Pancreas (tissue), 10 donors: ENCODE measurements at places on chromosomes 16 and 17. TPM values are rescaled to one million over a fixed set of nuclear protein-coding genes. Genes with fewer than 3 reads are reported as not detected.

GRCh38 chr17:31371511-31372097, 19.9 kb upstream of the RAB11FIP4 start:
- DNase-seq, result no peak
- H3K4me3 ChIP-seq, result no peak overlapping the region
- no peak overlapping the region for H3K27ac ChIP-seq

GRCh38 chr17:43803758-43804157, 23.5 kb downstream of the CFAP97D1 start:
- H3K27me3 ChIP-seq, result no peaks in the 10 kb centered on the region
- H3K27ac ChIP-seq, result no peak overlapping the region
- no peak for DNase-seq
- no peaks in the 10 kb centered on the region for H3K4me1 ChIP-seq
- H3K4me3 ChIP-seq, result no peak overlapping the region

The OR1F1 gene
- not detected for total RNA-seq

The NUP85 gene
- total RNA-seq, result 33.1 TPM

The ACSM5 gene
- 0.90 TPM for total RNA-seq

The NEUROD2 gene
- not detected for total RNA-seq

- no peak for DNase-seq
- H3K27ac ChIP-seq, result no peak overlapping the region
- no peak overlapping the region for H3K4me3 ChIP-seq
- H3K36me3 ChIP-seq, result no peaks in the 10 kb centered on the region
Observed at GRCh38 chr17:8776881-8777280, 18.5 kb upstream of the SPDYE4 start.

DNA sequence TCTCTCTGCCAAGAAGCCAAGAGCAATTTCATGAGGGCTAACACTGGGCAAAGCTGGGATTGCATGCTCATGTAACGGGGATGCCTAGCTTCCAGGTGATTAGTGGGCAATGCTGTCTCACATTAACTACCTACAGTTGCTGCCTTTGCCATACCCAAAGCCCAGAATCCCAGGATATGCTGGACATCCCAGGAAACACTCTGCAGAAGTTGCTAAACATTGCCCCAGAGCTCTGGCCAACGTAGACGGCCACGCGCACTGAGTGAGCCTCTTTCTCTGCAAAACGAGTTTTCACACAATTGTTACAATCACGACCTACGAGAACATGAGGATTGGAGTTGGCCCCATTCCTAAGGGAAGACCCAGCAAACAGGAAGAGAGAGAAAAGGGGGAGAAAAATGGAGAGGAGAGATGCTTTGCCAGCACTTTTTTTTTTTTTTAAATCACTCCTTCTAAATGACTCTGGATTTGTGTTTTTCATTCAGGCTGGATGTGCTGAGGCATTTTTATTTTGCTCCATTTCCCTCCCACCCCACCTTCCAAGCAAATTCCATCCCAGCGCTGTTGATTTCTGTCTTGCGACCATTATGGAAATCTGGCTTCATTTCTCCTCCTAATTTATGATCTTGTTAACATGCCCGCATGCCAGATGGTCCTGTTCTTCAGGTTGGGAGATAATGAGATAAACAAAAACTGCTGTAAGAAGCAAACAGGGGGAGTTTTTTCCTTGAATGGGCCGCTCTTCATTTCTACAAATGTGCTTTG, 112.8 kb upstream of the DNAH9 start:
- H3K27me3 ChIP-seq, result no peaks in the 10 kb centered on the region
- no peaks in the 10 kb centered on the region for H3K36me3 ChIP-seq
- H3K4me3 ChIP-seq, result no peak overlapping the region

DNA sequence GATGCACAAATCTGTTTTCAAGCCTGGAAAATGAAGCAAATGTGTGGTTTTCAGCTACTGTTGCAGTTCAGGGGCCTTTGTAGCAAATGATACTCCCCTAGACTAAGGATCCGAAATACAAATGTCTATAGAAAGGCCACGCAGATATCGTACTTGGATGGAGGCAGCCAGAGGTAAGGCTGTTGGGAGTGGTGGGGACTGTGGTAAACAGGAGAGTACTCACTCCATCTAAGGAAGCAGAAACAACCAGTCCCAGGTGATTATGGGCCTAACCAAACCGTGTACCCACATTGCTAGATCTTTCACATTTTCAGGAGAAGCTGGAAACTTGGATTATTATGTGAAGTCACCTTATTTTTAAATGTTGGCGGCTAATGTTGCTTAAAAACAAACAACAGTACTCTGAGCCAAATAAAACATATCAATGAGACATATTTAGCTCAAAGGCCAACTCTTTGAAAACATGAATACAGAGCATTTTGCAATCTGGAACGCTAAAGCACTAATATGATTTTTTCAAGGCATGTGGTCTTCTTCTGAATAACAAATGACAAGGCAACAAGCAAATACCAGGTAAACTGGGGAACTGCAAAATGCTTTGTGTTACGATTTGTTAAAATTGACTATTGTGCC, 110.1 kb downstream of the YPEL2 start:
- H3K4me1 ChIP-seq, result no peaks in the 10 kb centered on the region
- H3K27me3 ChIP-seq, result no peaks in the 10 kb centered on the region
- H3K27ac ChIP-seq, result no peak overlapping the region
- H3K4me3 ChIP-seq, result no peak overlapping the region
- H3K36me3 ChIP-seq, result no peaks in the 10 kb centered on the region

DNA sequence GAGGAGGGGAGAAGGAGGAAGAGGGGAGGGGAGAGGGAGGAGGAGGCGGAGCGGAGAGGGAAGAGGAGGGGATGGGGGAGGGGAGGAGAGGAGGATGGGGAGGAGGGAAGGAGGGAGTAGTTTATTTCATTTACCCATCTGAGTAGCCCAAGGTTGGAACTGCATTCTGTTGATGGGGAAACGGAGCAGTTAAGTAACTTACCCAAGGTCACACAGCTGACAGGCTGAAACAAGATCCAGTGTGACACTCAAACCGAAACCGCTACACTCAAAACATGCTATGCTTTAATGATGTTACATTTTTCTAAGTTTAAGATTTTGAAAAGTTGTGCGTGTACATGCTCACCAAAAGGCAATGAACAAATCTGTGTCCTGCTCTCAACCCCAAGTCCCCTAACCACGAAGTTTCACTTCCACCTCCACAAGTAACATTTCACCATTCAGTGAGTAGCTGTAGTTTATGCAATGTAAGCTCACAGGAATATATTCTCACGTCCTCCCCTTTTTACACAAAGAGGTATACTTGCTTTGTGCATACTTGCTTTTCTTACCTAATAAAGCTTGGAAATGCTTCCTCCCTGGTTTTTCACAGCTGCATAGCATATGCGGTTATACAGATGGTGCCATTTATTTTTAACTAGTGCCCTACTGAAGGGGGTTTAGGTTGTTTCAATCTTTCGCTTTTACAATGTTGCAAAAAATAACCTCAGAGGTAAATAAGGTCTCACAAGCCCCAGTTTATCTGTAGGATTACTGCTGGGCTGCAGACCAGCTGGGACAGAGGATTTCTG, 275.3 kb downstream of the PARN start:
- no peaks in the 10 kb centered on the region for H3K27me3 ChIP-seq
- H3K27ac ChIP-seq, result no peak overlapping the region
- no peaks in the 10 kb centered on the region for H3K4me1 ChIP-seq
- H3K4me3 ChIP-seq, result no peak overlapping the region

GRCh38 chr17:1168533-1169220, 11.1 kb downstream of the ABR start:
- H3K36me3 ChIP-seq, result no peaks in the 10 kb centered on the region
- no peak overlapping the region for H3K4me3 ChIP-seq
- H3K27me3 ChIP-seq, result no peaks in the 10 kb centered on the region
- no peaks in the 10 kb centered on the region for H3K4me1 ChIP-seq
- DNase-seq, result no peak

DNA sequence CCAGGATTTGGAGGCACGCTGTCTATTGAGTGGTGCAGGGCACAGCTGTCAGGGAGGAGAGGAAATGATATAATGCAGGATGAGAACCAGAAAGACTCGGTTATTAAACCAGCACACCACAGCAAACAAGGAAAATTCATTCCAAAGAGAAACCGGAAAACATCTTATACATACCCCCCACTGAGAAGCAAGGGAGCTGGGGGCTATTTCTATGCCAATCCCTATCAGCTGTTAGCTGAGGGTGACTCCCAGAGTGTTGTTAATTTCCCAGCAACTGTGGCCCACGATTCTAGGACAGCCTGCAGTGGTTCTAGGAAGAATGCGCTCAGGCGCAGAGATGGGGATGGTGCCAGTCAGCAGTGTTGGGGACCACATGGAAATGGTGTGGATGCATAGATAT, 467.3 kb downstream of the PMP22 start:
- no peaks in the 10 kb centered on the region for H3K4me1 ChIP-seq
- no peaks in the 10 kb centered on the region for H3K36me3 ChIP-seq
- H3K27me3 ChIP-seq, result no peaks in the 10 kb centered on the region
- no peak overlapping the region for H3K27ac ChIP-seq

The SCPEP1 gene
- total RNA-seq, result 9.2 TPM

DNA sequence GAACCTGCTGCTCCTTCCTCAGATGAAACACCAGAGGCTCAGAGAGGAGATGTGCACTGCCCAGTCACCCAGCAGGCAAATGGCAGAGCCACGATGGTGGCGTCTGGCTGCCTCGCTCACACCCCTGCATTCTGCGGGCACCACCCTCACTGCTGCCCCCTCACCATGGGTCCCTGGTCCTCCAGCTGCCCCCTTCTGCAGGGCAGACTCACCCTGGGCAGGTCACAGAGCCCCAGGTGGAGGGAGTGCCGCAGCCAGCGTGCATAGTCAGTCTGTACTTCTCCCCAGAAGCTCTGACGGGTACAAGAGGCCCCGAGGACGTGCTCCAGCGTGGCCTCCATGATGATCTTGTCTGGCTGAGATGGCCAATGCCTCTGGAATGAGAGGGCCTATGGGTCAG, 52.9 kb downstream of the RMI2 start:
- DNase-seq, result no peak
- no peaks in the 10 kb centered on the region for H3K27me3 ChIP-seq
- H3K27ac ChIP-seq, result no peak overlapping the region
- peaks cover 5% of the 10 kb centered on the region for H3K4me1 ChIP-seq
- no peak overlapping the region for H3K4me3 ChIP-seq

The SSTR5 gene
- total RNA-seq, result 0.12 TPM

GRCh38 chr16:67181346-67181745, 2.4 kb downstream of the MATCAP1 start:
- H3K4me1 ChIP-seq, result peaks cover 12% of the 10 kb centered on the region
- no peaks in the 10 kb centered on the region for H3K36me3 ChIP-seq
- H3K27me3 ChIP-seq, result no peaks in the 10 kb centered on the region
- no peak overlapping the region for H3K27ac ChIP-seq
- DNase-seq, result no peak
- no peak overlapping the region for H3K4me3 ChIP-seq

DNA sequence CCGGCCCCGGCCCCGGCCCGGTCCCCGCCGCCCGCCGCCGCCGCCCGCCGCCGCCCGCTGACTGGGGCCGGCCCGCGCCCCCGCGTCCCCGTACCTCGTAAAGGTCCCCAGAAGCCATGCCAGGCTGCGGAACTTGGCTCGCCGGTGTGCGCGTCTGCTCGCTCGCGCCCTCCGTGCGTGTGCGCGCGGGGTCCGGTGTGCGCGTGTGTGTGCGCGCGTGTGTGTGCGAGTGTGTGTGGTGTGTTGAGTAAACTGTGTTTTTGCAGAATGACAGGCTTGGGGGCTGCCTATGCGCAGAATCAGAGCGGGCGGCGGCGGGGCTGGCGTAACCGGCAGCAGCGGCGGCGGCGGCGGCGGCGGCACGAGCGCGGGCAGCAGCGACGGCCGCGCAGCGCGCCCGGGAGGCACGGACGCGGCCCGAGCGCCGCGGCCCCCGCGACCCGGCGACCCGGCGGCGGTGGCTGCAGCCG, 307 bp downstream of the CDYL2 start:
- peak; percentile 58 for DNase-seq
- H3K27me3 ChIP-seq, result no peaks in the 10 kb centered on the region
- no peak overlapping the region for H3K27ac ChIP-seq
- peak overlapping the region; percentile 21 for H3K4me3 ChIP-seq
- H3K4me1 ChIP-seq, result no peaks in the 10 kb centered on the region

DNA sequence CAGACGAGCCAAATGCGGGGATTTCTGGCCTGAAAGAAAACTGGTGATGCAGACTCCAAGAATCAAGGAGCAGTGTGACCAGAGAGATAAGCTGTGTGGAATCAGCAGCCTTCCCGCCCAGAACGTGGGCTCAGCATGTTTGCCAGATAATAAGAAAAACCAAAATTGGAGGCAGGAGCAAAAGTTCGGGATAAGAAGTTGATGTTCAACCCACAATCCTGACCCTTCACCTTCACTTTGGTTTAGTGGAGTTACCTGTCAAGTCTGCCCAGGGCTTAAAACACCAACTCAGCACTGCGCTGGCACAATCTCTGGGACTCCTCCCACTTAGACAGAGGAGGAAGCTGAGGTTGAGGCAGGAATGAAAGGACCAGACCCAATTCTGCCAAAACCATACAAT, 3.1 kb downstream of the SLC43A2 start:
- H3K4me3 ChIP-seq, result no peak overlapping the region
- no peak overlapping the region for H3K27ac ChIP-seq
- H3K36me3 ChIP-seq, result no peaks in the 10 kb centered on the region
- no peak for DNase-seq

DNA sequence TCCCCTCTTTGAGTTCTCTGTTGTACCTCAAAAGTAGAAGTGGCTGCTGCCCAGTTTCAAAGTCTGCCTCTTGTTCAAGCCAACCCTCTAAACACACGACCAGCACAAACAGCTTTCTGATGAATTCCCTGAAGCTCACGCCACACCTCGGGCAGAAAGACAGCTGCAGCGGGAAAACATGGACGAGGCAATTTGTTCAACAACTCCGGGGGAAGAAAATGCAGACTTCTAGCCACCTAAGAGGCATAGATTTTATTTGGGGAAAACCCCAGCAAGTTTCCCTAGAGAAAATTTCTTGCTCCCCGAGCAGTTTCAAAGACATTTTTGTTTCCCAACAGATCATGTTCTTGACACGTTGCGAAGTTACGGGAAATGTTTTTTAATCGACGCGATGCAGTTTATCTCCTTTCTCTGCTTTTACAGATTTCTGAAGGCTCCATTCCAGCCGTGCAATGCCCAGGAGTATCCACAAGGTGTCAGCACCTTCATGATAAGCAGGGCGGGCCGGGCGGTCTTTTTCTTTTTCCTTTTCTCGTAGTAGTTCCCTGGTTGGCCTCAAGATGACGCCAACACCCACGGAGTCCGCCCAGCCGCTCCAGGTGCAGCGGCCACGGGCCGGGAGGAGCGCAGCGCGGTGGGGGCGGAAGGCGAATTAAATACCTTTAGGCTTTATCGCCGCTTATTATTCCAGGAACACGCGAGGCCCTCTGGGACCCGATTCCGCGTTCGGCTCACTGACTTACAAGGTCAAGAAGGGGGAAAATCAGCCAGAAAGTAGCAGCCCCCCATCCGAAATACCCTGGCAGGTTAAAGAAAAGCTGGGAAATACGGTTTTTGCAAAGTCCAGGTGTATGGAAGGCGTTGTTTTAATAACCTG, 2.9 kb upstream of the FOXC2 start:
- H3K4me1 ChIP-seq, result no peaks in the 10 kb centered on the region
- H3K4me3 ChIP-seq, result no peak overlapping the region
- DNase-seq, result peak; percentile 87
- no peaks in the 10 kb centered on the region for H3K36me3 ChIP-seq
- H3K27me3 ChIP-seq, result no peaks in the 10 kb centered on the region
